ENCODE measurements at places on chromosomes 3 and 15. TPM values are rescaled to one million over a fixed set of nuclear protein-coding genes. Genes with fewer than 3 reads are reported as not detected.
A peak's percentile ranks its signal among the peaks of the same experiment; 100 is the strongest.

Gene PARP15
- 1.0 TPM for total RNA-seq

Gene ZNF80
- not detected for total RNA-seq

Gene COL6A6
- total RNA-seq: 0.03 TPM

Gene SH3GL3
- total RNA-seq: not detected

Gene DNASE1L3
- total RNA-seq: 33.0 TPM

Gene THAP10
- total RNA-seq: 0.93 TPM

Gene GOLGA8S
- total RNA-seq: 0.35 TPM

Gene NR1I2
- total RNA-seq: 206 TPM

GRCh38 chr15:56307180-56307579, 58.0 kb upstream of the TEX9 start:
- DNase-seq: no peak

DNA sequence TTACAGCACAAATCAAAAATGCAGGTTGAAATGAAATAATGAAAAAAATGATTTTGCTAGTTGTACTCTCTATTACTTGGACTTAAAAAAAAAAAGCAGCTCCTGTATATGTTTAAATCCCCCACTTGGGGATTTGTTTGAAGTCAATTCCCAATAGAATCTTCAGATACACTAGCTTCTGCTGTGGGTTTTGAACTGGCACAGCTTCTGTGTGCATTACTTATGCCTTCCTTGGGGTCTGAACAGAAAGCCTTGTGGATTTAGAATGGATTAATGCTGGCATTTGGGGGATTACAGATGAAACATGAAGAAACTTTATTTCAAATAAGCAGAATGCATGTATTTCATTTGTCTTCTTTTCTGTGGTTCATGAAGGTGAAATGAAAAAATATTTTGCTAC, 513.2 kb upstream of the TBL1XR1 start:
- no peak for DNase-seq

DNA sequence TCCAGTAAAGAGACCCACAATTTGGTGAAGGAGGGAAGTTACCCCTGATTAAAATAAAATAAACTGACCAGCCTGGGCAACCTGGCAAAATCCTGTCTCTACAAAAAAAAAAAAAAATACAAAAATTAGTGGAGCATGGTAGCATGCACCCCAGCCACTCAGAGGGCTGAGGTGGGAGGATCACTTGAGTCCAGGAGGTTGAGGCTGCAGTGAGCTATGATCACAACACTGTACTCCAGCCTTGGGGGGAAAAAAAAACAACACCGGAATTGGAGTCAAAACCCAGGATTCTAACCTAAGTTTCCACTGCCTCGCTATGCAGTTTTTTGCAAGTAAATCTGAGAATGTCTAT, 22.5 kb downstream of the DCAF1 start:
- DNase-seq: no peak

GRCh38 chr15:65370885-65371284, 6.9 kb downstream of the IGDCC3 start:
- no peak for DNase-seq

DNA sequence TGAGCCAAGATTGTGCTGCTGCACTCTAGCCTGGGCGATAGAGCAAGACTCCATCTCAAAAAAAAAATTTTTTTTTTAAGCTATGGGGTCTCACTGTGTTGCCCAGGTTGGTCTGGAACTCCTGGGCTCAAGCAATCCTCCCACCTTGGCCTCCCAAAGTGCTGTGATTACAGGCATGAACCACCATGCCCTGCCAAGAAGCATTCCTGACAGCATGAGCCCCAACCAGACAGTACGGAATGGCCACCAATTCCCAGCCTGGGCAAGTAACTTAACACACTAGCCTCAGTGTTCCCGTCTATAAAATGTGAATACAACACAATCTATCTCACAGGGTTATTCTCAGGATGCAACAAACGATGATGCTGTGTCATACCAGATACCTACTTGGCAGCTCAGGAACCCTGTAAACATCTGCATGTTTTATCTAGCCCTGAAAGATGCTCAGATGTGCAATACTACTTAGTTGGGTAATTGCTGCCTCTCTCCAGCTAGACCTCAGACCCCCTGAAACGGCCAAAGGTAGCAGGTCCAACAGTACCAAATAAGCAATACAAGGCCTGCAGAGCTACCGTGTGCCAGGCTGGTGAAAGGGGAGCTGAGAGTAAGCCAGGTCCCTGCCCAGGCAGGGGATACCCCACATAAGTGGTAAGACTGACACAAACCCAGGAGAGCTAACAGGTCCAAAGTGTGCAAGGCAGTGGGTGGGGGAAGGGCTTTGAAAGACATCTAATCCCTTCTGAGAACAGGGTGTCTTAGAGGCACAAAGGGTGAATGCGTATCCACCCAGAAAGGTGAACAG, 1.9 kb downstream of the TKT start:
- DNase-seq: no peak

DNA sequence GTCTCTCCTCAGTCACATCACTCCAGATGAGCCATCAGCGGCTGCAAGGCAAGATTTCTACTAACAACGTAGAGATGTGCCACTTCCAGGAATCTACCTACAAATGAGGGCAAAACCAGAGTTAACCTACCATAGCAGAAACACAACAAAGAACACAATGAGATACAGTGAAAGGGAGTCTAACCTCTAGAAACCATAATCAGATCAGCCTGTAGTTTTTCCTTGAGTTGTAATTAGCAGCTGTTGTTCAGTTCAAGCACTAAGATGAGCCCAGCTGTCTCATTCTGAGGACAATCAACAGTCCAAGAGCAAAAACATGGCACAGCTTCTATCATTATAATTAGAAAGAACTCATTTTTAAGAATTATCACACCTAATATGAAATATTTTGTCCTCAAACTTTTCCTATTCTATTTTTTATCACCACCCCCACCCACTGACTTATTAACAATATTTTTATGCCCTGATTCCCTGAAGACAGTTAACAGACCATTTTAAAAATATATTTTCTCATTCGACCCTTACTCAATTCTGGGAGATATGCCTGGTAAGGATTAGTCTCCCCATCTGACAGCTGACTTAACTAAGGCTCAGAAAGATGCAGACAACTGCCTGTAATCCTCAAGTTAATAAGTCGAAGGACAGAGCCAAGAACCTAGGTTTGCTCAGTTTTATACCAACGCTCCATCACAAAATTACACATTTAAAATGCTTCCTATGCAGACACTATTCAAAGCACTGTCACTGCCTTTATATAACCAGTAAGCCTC, 50.1 kb downstream of the MAGI1 start:
- no peak for DNase-seq

- no peak for DNase-seq
Observed at GRCh38 chr3:41482134-41482533, 282.8 kb downstream of the CTNNB1 start.

DNA sequence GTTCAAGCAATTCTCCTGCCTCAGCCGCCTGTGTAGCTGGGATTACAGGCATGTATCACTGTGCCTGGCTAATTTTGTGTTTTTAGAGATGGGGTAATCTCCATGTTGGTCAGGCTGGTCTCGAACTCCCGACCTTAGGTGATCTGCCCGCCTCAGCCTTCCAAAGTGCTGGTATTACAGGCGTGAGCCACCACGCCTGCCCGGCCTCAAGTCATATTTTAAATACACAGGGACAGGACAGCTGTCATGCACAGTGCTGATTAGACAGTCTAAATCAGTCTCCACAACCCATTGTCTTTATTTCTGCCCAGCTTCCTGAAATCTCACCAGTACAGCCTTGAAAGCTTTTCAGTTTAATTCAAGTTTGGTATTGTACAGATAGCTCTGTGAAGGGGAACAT, 587.4 kb downstream of the FOXP1 start:
- DNase-seq: no peak

DNA sequence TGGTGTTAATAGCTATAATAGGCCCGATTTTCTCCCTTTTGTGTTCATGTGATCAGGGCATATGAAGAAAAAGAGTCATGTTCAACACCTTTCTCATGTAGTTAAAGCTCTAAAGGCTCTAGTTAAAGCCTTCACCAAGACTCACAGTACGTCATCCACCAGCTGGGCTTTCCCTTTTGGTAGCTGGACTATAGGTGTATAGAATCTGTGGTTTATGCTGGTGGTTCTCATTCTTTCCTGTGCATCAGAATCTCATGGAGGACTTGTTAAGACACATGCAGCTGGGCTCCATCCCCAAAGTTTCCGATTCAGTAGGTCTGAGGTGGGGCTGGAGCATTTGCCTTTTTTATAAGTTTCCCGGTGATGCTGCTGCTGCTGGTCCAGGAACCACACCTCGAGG, 31.0 kb downstream of the CFAP91 start:
- DNase-seq: no peak

GRCh38 chr3:53229171-53229570, 26.7 kb downstream of the TKT start:
- DNase-seq: no peak

GRCh38 chr3:184772667-184773272, 39.2 kb upstream of the VPS8 start:
- DNase-seq: no peak

GRCh38 chr3:30269751-30270445, 336.5 kb upstream of the TGFBR2 start:
- no peak for DNase-seq

- no peak for DNase-seq
Observed at GRCh38 chr3:16309558-16309957, 44.5 kb downstream of the OXNAD1 start.

- DNase-seq: no peak
Observed at GRCh38 chr15:82551646-82552247, 11.5 kb upstream of the RPS17 start.

- peak; percentile 80 for DNase-seq
Observed at GRCh38 chr3:182895513-182896112, 84.7 kb downstream of the DCUN1D1 start.

DNA sequence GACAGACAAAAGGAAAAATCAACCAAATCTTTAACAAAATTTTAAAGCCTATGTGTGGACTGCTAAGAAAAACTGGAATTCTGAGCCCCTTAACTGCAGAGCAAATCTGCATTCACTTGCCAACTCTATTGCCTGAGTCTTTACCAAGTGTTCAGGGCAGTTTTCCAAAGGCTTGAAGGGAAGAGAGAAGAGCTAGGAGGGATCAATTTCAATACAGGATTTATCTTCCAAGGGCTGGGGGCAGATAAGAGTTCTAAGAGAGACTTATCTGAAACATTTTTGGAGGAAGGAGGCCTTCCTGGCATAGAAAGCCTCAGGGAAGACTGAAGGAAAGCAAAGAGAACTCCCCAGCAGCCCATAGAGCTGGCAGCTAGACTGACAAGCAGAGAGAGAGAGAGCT, 31.4 kb upstream of the LSAMP start:
- DNase-seq: no peak

DNA sequence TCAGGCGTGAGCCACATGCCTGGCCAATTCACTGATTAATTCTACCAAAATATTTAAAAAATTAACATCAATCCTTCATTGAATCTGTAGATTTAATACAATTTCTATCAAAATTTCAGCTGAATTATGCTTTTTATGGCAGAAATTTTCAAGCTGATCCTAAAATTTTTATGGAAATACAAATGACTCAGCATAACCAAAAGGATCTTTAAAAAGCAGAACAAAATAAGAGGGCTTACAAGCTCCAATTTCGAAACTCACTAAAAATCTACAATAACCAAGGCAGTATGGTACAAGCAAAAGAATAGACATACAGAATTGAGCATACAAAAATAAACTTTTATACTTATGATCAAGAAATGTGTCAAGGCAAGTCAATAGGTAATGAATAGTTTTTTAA, 180.4 kb upstream of the CTNNB1 start:
- DNase-seq: no peak

GRCh38 chr3:106025151-106025722, 156.4 kb upstream of the CBLB start:
- peak; percentile 51 for DNase-seq

GRCh38 chr15:84151205-84151931, 84.2 kb upstream of the GOLGA6L4 start:
- DNase-seq: no peak

- no peak for DNase-seq
Observed at GRCh38 chr15:51227940-51228732, 110.3 kb downstream of the CYP19A1 start.

- DNase-seq: no peak
Observed at GRCh38 chr15:57527382-57528091, 64.2 kb upstream of the MYZAP start.

- no peak for DNase-seq
Observed at GRCh38 chr3:55194376-55194775, 266.5 kb upstream of the LRTM1 start.

- DNase-seq: no peak
Observed at GRCh38 chr3:156425651-156426050, 129.3 kb downstream of the SSR3 start.

DNA sequence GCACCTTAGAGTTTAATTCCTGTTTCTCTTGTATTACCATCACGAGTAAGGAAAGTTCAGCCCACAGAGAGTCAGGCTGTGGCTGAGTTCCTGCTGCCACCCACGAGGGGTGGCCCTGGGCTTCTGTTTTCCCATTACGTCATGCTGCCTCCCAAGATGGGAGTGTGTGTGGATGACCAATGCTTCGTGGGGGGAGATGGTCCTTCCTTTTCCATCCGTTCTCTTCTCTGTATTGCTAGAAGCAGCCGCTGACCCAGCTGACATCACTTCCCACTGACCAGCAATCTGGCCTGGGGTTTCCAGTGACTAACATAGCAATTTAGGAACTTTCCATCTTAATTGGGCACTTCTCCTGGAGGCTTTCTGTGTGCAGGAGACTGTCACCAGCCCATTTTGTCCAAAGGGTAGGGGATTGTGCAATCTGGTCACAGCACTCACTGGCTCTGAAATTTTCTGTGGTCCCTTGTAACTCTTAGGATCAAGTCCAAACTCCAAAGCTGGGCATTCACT, 9.3 kb downstream of the IRAK2 start:
- DNase-seq: peak; percentile 60

DNA sequence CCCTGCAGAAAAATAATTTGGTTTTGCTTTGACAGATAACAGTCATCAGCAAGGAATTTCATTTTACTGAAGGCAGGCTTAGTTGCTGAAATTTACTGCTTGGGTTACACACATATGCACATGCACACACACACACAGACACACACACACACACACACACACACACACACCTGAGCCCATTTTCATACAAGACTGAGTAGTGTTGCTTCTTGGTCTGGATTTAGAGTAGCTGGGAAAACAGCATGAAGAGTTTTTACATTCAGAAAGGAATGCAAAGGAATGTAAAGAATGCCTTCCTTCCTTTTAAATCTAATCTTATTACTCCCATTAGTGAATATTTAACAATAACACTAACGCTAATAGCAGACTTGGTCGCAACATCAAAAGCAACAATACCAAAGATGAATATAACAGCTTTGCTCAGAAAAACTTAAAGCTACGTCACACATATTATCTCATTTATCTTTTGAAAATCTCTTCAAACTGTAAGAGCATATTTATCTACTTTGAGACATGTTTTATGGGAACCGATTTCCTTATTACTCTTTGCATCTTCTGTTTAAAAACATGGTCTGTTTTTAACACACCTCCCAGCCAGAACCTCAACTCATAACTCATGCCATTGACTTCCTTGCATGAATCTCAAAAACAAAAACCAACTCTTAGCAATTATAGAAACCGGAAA, 32.5 kb downstream of the RFTN1 start:
- no peak for DNase-seq

DNA sequence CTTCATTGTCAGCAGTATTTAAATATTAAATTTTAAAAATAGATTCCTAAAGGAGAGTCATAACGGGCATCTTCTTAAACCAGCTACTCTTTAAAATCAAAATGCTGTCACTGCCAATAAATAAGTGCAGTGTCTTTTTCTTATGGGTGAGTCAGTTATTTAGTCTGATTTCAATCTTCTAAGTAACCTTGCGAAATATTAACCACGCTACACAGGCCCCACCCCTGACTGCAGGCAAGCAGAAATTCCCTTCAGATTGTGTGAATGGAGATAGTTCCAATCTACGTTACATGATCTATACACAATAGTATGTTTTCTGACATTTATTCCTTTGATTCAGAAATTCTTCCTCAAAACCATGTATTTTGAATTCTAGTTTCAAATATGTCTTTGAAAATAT, 141.5 kb downstream of the GADL1 start:
- DNase-seq: no peak

All from left lobe of liver (tissue), 2 donors.